NCI-H2081 (cell line): ENCODE measurements at places on chromosomes 1 and 21.

- DNase-seq: no peak
These were observed 6.6 kb downstream of the CFAP141 start for GRCh38 chr1:154199563-154199879.

- no peak for DNase-seq
These were observed 145.2 kb upstream of the ETS2 start for GRCh38 chr21:38660333-38661196.

DNA sequence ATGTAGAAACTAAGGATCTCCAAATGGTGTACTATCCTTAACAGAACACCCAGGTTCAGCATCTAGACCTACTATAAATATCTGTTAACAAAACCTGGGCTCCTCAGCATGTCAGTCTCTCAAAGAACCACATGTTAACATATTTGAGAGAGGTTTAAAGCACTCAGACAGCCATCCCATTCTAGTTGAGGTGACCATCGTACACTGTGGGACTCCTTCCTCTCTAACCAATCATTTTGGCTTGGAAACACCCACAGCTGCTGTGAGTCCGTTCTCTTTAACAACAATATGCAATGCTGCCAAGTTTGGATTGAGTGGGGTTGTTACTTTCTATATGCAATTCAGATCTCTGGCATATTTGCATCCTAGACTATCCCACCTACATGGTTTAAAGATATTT, 105.8 kb downstream of the MRPL39 start:
- DNase-seq: no peak

- DNase-seq: no peak
These were observed 18.7 kb downstream of the HEYL start for GRCh38 chr1:39620659-39621165.

GRCh38 chr1:74780594-74780993, 47.6 kb downstream of the TYW3 start:
- DNase-seq: no peak

DNA sequence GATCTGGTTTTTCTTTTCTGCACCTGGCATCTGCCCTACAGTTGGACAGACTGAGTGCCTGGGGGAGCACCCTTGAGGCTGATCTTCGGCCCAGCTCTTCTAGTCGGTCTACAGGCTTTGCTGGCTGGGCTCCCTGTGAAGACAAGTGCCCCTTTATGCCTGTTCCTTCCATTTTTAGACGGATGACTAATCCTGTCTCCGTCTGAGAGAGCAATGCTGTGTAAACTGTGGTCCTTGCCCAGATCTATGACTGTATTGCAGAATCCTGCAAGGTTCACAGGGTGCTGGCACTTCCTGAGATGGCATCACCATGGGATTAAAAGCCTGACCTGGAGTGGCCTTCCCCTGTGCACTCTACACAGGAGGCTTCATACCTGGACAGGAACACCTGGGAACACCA, 47.6 kb upstream of the SAMD13 start:
- DNase-seq: no peak

- no peak for DNase-seq
These were observed 11.9 kb downstream of the LRRC3 start for GRCh38 chr21:44466996-44467858.

DNA sequence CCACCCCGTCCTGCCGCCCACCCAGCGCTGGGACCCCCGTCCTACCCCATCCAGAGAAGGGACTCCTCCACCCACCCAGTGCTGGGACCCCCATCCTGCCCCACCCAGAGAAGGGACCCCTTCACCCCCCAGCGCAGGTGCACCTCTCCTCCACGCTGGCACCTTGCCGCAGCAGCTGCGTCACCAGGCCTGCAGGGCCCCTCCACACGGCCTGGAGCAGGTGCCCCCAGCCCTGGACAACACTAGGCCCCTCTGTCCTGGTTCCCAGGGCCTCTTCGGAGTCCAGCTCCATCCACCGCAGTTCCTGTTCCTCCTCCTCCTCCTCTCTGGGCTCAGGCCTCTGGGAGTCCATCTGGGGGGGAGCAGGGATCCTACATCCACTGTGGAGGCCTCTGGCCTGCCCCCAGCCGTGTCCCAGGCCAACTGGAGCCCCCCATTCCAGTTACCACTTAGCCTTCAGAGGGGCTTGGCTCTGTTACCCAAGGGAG, 378 bp downstream of the ANKRD65 start:
- peak; percentile 27 for DNase-seq

GRCh38 chr1:88998716-88999115, 6.3 kb upstream of the KYAT3 start:
- DNase-seq: peak; percentile 61

- no peak for DNase-seq
These were observed 15.5 kb downstream of the PROX1 start for GRCh38 chr1:214003233-214003632.

- no peak for DNase-seq
These were observed 10.9 kb downstream of the RASSF5 start for GRCh38 chr1:206518206-206518605.

GRCh38 chr21:28516991-28517592, 475.6 kb downstream of the LTN1 start:
- peak; percentile 1 for DNase-seq

- no peak for DNase-seq
These were observed 25.3 kb upstream of the PIK3CD start for GRCh38 chr1:9626201-9626608.

DNA sequence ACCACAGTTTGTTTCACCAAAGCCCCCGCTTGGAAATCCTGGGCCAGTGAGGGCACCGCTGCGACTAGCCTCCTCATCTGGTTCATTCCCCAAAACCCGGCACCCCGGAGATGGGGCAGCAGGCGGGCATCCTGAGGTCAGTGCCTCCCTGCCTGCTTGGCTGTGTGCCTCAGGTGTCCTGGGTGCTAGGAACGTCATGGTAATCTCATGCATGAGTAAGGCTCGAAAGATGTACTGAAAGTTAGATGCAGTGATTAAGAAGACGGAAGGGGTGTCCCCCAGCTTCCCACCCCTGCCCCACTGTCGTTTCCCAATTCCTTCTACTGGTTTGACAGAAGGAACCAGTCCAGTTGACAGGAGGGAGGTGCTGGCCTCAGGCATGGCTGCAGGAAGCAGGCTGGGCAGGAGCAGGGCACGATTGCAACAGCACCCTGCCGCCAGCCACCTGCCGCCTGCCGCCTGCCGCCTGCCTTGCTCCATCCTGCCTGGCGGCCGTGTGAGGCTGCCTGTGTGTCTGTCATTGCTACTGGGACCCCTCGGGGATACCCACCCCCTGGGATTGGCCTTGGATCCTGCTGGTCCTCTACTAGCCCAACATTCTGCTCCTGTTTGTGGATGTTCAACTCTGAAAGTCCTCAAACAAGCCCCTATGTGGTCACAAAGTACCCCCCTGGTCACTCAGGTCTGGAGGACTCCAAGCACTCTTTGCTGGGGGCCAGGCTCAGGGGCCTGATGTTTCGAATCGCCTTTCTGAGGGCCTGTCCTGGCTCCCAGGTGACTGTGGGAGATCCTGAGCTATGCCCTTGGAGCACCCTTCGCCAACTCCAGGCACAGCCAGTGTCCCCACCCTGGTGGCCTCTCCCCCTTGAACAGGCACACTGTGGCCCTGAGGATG, 73.0 kb upstream of the IFFO2 start:
- no peak for DNase-seq

DNA sequence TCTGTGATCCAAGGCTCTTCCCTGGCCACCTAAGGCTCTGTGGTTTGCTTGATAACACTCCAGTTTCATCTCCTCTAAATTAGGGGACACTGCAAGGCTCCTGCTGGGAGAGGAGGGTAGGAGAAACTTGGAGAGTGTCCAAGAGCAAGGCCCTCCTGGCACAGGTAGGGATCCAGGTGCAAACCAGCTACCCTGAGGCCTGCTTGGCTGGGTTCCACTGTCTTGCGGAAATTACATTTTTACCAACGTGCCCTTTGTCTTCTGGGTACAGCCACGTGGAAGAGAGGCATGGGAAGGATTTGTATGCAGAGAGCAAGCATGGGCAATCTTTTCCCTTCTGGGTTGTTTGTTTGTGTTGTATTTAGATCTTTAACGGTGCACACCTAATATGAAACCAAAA, 132.5 kb downstream of the PRDM2 start:
- peak; percentile 81 for DNase-seq
